ENCODE measurements at places on chromosomes 2 and 18. TPM values are rescaled to one million over a fixed set of nuclear protein-coding genes. Genes with fewer than 3 reads are reported as not detected.

GPR35 gene
- 1.1 TPM for total RNA-seq

GRCh38 chr2:45343251-45344017, 267.6 kb downstream of the SRBD1 start:
- DNase-seq, result no peak

- no peak for DNase-seq
Observed at GRCh38 chr2:242058116-242058680, 188.7 kb downstream of the RTP5 start.

TMEM247 gene
- total RNA-seq, result not detected

NOSTRIN gene
- total RNA-seq, result 18.5 TPM

SKA1 gene
- total RNA-seq, result 0.86 TPM

COBLL1 gene
- total RNA-seq, result 66.7 TPM

GRCh38 chr2:112916145-112916571, 5.2 kb downstream of the IL37 start:
- no peak for DNase-seq

HOXD12 gene
- total RNA-seq, result not detected

DNA sequence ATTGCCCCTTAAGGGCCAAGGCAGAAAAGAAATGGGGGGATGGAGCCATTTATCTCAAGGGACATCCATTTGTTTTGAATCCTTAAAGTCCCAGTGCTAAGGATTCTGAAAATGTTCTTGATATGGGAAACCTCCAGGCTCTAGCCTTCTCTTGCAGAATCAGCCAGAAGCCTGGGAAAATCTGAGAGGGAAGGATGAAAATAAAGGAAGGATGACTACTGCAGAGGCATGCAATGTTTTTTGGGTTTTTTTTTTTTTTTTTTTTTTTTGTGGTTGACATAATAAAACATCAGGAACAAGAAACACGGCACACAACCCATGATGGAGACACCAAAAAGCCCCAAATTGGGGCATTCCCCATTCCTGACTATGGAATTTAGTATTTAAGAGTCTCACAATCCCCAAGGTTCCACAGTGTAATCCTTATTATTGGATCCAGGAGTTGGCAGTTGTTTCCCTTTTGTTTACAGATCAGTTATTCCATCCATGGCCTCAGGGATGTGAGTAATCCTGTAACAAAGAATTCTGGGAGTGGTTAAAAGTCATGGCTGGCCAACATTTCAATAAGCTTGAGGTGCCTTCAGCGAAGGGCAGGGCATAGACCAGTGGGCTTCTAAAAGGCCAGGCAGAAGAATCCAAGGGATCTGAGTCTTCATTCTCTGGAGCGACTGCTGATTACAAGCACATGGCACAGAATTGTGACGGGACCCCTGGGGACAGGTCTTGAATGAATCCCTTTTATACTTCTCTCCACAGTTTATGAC, 337.5 kb downstream of the GULP1 start:
- no peak for DNase-seq

GRCh38 chr2:214297423-214297822, 113.4 kb upstream of the VWC2L start:
- no peak for DNase-seq

DNA sequence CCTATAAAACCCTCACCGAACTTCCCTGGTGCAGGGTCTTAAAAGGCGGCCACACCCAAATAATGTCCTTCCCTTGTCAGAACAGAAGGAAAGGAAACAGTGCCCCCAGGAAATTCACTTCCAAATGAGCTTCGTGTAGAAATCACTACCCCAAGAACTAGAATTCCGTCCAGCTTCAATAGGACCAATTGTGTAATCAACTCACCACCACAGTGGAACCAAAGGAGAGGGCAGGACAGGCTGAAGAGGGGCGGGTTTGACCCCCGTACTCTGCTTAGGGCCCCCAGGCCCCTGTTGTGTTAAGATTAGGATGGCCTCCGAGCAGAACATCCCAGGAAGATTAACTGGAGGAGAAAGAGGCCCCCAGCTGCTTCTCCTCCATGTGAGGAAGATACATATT, 24.1 kb downstream of the GPR35 start:
- no peak for DNase-seq

GRCh38 chr2:188663301-188663700, 310.9 kb upstream of the COL3A1 start:
- no peak for DNase-seq

DNA sequence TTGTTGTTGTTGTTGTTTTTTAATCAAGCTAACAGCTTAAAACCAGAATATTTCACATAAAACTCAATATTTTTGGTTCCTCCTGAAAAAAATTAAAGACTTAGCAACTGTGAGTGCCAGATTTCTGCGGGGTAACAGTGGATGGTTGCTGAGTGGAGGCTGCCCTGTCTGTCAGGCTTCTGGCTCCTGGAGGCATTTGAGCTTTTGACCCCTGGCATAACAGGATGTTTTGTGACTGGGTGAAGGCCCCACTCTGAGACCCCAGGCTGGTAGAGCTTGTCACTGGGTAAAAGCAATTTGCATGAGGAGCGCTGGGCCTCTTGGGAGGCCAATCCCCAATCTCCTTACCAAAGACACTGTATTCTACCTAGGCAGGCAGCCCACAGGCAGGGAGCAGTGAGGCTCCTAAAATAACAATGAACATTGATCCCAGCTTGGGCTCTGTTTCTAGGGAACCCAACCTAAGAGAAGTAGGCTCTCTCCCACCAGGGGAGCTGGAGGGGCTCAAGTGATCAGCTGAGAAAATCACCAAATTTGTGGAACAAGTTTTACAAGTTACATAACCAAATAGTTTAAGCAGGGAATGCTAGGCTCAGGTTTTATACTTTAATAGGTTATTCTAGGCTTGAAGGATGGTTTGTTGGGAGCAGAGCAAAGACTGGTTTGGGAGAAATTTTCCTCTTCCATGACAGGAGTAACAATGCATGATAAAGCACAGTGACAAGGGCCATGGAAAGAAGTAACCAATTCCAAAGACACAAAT, 5.9 kb upstream of the SPRED2 start:
- DNase-seq, result no peak

DNA sequence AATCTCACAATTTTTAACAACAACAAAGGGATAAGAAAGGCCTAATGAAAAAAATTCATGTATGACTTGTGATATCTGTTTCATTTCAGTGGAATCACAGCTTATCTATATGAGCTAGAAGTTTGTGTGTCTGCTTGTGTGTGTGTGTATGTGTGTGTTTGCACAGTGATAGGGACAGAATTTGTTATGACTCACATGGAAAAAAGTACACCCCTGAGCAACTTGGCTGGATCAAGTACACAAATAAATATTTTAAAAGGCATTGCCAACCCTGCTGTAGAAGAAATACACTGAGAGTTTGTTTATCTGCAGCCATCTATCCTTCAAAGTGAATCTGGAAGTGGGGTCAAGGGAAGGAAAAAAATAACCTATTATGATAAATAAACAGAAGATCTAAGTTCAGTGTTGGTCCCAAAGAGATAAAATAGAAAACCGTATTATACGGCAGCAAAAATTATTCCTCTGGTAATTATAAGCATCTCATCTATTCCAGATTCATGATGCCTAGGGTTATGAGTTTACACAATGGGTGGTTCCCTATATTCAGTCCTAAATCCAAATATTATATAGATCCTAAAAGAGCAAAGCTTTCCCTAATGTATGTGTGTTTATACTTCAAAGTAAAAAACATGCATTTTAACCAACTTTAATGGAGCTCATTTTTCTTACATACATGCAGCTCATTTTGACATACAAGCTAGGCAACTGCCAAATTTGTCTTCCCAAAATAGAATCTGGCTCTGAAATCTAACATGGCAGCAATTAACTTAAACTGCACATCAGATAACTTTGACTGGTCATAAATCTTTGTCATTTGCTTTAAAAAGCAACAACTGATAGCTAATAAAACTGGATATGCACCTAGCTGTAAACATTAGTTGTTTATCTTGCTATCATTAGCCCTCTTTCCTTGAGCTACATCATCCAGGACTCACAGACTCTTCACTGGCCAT, 420.6 kb downstream of the IRS1 start:
- DNase-seq, result no peak

DNA sequence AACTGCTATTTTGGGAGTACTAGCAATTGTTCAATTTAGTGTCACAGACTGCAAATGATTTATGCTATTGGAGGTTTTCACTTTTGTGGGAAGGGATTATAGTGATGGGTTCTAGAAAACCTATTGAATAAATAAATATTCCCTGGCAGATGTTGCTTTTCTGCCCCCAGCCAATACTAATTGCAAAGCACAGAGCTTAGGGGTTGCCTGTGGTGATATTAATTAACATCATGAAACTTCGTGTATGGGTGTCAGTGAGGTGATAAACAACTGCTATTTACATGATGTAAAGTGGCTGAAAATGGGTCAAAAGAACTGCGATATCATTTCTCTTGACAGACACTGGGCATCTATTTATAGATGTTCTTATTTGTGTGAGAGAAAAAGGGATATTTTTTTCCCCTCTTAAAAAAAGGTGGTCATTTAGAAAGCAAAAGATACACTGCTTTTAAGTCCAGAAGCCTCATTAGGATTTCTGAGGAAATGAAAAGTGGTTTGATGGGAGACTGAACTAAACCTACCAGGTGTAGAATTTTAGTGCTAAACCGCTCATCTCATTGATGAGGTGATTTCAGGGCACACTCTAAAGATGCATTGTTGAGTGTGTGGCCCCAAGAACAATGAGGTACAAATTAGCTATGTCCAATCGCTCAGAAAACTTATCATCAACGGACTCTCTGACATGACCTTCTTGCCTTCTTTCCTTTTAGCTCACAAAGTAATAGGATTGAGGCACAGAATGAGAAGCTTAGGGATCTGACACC, 116.7 kb upstream of the CHST9 start:
- no peak for DNase-seq

DNA sequence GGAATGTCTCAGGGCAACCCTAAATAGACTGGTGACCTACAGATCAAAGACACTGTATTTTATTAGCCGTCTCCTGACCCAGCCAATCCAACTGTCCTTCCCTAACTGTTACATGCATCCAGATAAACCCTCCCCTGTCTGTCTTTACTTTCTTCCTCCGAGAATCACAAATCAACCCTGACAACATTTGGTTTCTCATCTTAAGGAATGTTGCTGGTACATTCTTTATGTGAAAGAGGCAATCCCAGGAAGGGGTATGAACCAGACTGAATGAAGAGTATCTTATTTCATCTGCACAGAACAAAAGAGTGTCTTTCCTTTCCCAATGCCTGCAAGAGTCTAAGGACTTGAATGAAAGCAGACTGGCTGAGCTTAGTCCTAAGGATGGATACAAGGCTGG, 113.9 kb upstream of the LTBP1 start:
- no peak for DNase-seq

KIDINS220 gene
- total RNA-seq, result 19.1 TPM

DNA sequence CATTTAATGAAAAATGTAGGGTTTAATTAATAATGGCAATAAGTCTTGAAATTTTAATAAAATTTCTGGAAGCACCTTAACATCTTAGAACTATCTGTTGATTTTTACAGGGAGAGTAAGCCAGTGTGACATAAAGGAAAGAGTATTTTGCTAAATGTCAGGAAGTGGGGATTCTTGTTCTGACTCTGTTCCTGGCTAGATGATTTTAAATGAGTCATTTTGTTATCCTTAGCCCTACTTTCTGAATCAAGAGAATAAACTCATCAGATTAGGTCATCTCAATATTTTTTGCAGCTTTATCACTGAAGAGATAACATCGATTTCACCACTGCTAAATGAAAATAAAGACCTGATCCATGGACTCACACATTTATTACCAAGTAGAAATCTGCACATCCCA, 377.5 kb upstream of the CYRIA start:
- no peak for DNase-seq

DNA sequence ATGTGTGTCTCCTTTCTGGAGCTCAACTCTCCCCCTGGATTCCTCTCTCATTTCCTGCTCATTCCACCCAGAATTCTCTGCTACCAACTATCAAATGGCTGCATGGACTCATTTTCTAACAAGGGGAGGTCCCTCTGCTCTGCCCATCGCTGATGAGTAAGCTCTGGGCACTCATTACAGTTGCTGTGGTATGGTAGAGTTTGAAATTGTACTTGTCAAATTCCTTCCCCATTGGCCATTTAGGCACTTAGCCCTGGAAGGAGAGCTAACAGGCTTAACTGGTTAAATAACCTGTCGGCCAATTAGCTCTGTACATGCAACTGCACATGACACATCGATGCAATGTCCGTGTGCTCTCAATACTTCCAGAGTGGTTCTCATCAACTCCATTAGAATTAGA, 20.4 kb downstream of the COL6A3 start:
- no peak for DNase-seq

DNA sequence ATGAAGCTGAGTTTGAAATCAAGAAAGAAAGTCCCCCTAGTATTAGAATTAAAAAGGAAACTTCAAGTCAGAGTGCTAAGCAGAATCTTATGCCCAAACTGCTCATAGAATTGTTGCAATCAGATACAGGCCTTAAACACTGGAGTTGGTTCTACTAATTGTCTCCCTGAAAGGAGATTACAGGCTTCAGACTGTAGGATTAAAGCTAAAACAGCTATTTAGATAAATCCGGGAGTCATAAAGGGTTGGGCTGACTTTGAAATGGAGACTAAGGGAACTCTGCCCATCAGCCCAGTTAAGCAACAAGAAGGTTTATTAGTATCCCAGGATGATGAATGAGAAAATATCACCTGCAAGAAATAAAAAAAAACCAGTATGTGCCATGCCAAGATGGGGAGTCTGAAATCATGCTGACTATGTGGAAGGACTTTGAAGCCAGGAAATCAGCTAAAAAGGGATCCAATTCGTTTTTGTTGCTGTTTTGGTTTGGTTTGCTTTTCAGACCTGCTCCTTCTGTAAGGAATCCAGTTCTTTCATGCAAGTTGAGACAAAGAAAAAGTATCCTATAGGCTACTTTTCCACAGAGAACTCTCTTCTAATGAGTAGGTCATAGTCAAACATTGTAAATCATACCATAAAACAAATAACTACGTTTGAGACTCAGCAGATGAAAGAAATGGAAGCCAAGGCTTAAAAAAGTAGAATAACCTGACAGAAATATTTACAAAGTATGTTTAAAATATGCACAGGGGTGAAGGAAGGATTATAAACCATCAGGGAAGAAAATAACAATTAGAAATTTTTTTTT, 37.6 kb upstream of the MSTN start:
- no peak for DNase-seq

DNA sequence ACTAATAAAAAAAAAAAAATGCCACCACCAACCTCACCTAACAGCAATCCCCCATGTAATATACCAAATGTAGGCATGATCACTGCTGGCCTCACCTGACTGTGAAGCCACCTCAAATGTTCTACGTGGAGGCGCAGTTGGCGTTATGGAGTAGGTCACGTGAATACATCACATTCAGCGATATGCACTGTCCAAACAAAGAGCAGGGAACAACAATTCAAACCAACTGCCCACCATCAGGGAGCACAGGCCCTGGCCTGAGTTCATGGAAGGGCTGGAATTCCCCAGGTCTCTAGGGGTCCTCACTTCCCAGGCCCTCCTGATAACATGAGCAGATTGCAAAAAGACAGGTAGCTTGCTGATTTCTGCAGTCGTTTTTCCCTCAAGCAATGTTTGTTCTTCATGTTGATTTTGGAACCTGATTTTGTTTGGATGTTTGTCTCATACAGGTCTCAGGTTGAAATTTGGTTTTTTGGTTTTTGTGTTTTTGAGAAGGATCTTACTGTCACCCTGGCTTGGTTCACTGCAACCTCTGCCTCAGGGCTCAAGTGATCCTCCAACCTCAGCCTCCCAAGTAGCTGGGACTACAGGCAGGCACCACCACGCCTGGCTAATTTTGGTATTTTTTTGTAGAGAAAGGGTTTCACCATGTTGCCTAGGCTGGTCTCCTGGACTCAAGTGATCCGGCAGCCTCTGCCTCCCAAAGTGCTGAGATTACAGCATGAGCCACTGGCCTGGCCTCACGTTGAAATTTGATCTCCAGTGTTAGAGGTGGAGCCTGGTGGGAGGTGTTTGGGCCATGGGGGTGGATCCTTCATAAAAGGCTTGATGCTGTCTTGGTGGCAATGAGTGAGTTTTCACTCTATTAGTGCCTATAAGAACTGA, 15.5 kb downstream of the TBC1D8 start:
- DNase-seq, result no peak

CD8B2 gene
- 0.25 TPM for total RNA-seq
